ENCODE measurements at places on chromosomes 12 and 14. TPM values are rescaled to one million over a fixed set of nuclear protein-coding genes. Genes with fewer than 3 reads are reported as not detected.

GRCh38 chr12:46197883-46198282 lies 71.0 kb downstream of the SLC38A1 start:
- no peak for DNase-seq
- no peak overlapping the region for H3K4me3 ChIP-seq
- H3K4me1 ChIP-seq, result no peaks in the 10 kb centered on the region

GRCh38 chr12:52767020-52767379 lies 10.1 kb downstream of the KRT76 start:
- no peak overlapping the region for H3K27ac ChIP-seq
- H3K36me3 ChIP-seq, result no peaks in the 10 kb centered on the region
- DNase-seq, result no peak

- H3K27ac ChIP-seq, result no peak overlapping the region
- H3K4me3 ChIP-seq, result peak overlapping the region; percentile 60
- DNase-seq, result peak; percentile 87
- no peaks in the 10 kb centered on the region for H3K4me1 ChIP-seq
- H3K27me3 ChIP-seq, result no peaks in the 10 kb centered on the region
Observed at GRCh38 chr14:102554821-102555819, 37.3 kb upstream of the RCOR1 start.

Gene MORN3
- total RNA-seq, result 0.19 TPM

Gene PRB2
- not detected for total RNA-seq

DNA sequence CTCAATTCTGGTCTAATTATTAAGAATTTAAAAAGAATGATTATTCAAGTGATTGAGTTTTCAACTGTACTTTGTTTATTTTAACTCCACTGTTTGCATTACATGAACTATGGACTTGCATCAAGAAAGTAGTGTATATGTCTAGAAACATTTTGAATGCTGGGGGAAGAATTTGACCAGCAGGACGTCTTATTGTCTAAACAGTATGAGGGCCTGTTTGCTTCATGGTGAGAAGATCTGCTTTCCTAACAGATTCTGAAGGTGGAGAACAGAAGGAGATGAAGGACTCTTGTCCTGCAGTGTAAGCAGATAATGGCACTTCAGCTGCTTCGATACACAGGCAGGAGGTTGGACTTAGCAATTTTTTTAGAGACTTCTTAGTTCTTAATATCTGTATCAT lies 176.0 kb downstream of the DACT1 start:
- H3K36me3 ChIP-seq, result no peaks in the 10 kb centered on the region
- DNase-seq, result no peak
- H3K4me1 ChIP-seq, result no peaks in the 10 kb centered on the region
- no peaks in the 10 kb centered on the region for H3K27me3 ChIP-seq

Gene NANOG
- total RNA-seq, result not detected

Gene CLEC14A
- not detected for total RNA-seq

GRCh38 chr14:64158608-64159007 lies 135.6 kb downstream of the ESR2 start:
- H3K4me3 ChIP-seq, result no peak overlapping the region
- no peak overlapping the region for H3K27ac ChIP-seq
- H3K4me1 ChIP-seq, result no peaks in the 10 kb centered on the region
- DNase-seq, result no peak

Gene KIF5A
- total RNA-seq, result 7.9 TPM

Gene SYT1
- 36.9 TPM for total RNA-seq

Gene ZFHX2
- total RNA-seq, result 0.90 TPM

DNA sequence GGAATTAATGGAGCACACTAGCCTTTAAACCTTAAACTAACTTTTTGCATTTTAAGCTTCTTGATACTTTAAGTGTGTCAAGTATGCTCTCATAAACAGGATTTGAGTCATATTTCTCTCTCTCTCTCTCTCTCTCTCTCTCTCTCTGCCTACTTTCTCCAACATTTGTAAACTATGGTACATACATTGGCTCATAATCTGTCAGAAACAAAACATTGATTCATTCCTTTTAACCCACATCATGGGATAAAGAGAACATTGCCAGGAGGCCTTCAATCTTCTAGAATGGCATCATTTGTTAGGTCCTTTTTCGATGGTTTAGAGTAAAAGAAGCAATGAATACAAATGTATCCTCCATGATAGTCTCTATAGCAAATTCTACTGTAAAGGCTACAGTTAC lies 81.6 kb upstream of the RERGL start:
- no peaks in the 10 kb centered on the region for H3K36me3 ChIP-seq
- H3K4me1 ChIP-seq, result peaks cover 14% of the 10 kb centered on the region
- H3K27me3 ChIP-seq, result no peaks in the 10 kb centered on the region
- no peak for DNase-seq

Gene MSI1
- 40.2 TPM for total RNA-seq

DNA sequence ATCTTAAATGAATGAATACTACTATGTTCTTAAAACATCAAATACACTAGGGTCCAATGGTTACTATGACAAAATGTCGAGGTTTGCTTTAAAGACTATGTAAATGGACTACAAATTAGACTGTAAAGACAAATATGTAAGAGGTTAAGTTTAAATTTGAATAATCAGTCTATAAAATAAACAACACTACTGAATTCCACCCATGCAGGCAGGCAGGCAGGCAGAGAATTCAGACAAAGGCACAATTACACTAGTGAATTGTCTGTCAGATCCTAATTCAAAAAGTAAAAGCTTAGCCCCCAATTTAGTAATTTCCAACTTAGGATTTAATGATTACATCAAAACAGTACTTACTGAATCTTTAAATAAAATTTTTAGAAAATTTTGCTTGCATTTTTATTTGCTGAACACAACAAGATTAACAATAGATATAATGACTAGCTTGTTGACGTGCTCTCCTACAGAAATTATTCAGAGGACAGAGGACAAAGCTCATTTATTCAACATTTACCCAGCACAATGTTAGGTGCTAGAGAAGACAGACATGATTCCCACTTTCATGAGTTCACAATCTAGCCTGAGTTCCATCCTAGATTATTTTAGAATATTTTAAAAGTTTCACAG lies 97.4 kb downstream of the CDK17 start:
- H3K4me3 ChIP-seq, result no peak overlapping the region
- peak overlapping the region; percentile 64 for H3K27ac ChIP-seq
- no peak for DNase-seq
- no peaks in the 10 kb centered on the region for H3K27me3 ChIP-seq
- H3K36me3 ChIP-seq, result peaks cover 17% of the 10 kb centered on the region

Gene PZP
- total RNA-seq, result not detected

- no peaks in the 10 kb centered on the region for H3K36me3 ChIP-seq
- H3K27me3 ChIP-seq, result no peaks in the 10 kb centered on the region
- H3K27ac ChIP-seq, result no peak overlapping the region
- peaks cover 2% of the 10 kb centered on the region for H3K4me1 ChIP-seq
Observed at GRCh38 chr12:131012279-131013069, 58.8 kb downstream of the ADGRD1 start.

DNA sequence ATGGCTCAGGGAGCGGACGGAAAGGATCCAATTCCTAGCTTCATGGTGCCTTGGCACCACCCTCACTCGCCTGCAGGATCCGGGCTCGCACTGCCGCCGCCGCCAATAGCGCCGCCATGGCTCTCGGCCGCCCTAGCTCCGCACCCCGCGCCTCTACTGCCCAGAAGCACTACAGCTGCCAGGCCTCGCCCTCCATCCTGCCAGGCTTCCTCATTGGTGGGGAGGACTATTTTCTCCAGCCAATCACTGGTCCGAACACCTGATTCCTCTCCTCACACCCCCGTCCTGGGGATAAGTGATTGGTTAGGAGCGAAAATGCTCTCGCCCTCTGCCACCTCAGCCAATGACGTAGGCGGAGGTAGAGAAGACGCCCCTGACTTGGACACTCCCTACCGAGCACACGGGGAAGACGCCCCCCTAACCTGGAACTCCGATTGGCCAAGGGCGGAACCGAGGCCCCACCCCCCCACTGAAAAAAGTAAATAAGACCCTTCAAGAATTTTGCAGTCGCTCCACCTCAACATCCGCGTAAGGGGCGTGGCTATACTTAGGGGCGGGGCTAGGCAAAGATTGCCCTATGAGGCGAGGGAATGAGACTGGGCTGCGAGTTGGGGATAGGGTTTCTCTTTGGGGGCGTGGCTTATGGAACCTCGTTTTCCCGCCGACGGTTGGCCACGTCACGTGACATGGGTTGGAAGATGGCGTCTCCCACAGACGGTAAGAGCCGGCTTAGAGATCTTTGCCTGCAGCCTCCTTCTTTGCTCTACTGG lies at the start of the genes ALDH6A1 and LIN52:
Gene ALDH6A1, minus strand, starts transcription at position 177 of the 770 bp plus-strand sequence. Its CDS starts 59 bp downstream, at position 118.
Gene LIN52, plus strand, starts transcription at position 680 of the 770 bp plus-strand sequence. Its CDS starts 19 bp downstream, at position 699.
- H3K27ac ChIP-seq, result peak within 1 kb of the TSS; percentile 93
- H3K27me3 ChIP-seq, result no peaks in the 10 kb centered on the region
- peaks cover 18% of the 10 kb centered on the region for H3K4me1 ChIP-seq
